Stimulated activated CD4-positive, alpha-beta T cell treated with anti-CD3 and anti-CD28 coated beads, Interleukin-1b, Interleukin-23, amount 100 ng/mL, for 4 hours (primary cell): ENCODE measurements at places on chromosomes 6 and 20.

- no peak for DNase-seq
These were observed 13.7 kb downstream of the TBXT start for GRCh38 chr6:166153966-166154365.

DNA sequence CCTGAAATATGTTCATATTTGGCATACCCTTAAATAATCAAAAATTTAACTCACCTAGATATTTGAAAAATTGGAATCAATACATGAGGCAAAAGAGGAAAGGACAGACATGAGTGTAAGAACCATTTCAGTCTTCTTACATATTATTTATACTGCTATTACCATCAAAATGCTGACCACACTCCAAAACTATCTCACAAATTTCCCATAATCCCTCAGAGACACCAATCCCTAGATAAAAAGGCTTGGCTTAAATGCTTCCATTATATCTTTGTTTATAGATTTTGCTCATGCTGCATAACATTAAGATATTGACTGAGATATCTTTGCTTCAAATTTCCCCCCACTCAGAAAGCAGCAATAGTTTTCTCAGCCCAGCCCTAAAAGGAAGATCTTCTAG, 11.7 kb upstream of the NT5DC1 start:
- DNase-seq = no peak

DNA sequence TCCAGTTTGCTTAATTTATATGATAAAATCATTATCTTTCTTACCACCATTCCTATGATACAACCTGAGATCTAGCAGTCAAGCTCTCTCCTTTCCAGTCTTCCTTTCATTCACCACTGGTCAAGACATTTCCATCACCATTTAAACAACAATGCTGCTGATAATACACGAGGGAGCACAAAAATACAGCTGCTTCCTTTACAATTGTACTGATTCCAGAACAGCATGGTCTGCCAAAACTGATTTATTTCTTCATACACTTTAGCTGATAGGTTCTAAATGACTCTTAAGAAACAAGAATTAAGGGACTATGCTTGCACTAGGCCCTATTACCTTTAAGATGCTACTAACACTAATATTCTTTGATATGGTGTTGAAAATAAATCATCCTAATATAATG, 65.0 kb downstream of the EPM2A start:
- no peak for DNase-seq

- no peak for DNase-seq
These were observed 139.3 kb upstream of the PHACTR1 start for GRCh38 chr6:12577124-12577850.

DNA sequence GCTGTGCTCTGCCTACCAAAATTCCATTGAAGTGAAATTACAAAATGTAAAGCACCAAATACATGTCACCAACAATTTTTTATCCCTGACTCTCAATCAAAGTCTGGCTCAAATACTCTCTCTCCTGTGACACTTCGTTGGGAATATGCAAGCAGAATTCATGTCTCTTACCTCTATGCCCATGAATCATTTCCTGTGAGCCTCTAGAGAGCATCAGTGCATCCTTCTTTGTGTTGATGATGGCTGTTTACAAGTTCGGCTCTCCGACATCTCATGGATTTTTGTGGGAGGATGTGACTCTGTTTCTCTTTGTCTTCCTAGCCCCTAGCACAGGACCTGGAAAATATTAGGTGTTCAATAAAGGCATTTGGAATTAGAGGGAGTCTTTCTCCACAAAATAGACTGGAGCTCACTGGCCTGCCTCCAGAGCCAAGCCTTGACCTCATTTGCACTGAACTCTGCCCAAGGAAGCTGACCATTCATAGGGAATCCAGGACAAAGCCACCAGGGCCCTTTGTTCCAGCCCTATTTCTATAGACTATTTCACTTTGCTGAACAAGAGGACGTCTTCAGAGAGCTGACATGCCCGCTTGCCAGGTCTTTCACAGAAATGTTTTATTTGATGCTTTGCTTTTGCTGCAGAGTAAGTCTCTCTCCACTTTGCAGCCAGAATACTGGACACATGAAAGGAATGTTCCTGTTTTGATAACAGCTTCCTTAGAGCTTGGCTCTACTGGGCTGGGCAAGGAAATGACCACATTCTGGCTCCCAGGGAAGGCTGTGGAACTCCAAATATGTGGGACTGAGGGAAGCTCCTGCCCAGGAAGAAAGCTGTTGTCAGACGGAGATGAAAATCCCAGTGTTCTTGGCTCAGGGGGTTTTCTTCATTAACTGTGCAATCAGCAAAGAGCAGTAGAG, 194.5 kb upstream of the CDYL start:
- DNase-seq = no peak

- no peak for DNase-seq
These were observed 88.4 kb upstream of the CCDC167 start for GRCh38 chr6:37587866-37588734.

- no peak for DNase-seq
These were observed 36.8 kb downstream of the PNLDC1 start for GRCh38 chr6:159836718-159837490.

- DNase-seq = no peak
These were observed 13.6 kb downstream of the CDC5L start for GRCh38 chr6:44401138-44401537.

GRCh38 chr6:93859971-93860370, 440.6 kb upstream of the EPHA7 start:
- no peak for DNase-seq

GRCh38 chr6:72524011-72524645, 97.7 kb upstream of the KCNQ5 start:
- no peak for DNase-seq

DNA sequence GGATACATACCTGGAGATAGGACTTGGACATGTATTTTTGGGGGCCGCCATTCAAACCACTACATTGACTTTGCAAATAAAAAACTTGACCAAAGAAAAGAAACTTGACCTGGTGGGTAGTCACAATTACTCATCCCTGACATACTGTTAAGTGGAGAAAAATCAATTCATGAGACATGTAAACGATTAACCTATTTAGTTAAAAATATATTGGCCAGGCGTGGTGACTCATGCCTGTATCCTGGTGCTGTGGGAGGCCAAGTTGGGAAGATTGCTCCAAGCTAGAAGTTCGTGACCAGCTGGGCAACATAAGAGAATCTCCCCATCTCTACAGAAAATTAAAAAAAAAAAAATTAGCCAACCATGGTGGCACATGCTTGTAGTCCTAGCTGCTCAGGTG, 2.5 kb upstream of the SRSF12 start:
- no peak for DNase-seq

GRCh38 chr6:26389349-26389894, 6.5 kb downstream of the BTN2A2 start:
- DNase-seq = no peak

DNA sequence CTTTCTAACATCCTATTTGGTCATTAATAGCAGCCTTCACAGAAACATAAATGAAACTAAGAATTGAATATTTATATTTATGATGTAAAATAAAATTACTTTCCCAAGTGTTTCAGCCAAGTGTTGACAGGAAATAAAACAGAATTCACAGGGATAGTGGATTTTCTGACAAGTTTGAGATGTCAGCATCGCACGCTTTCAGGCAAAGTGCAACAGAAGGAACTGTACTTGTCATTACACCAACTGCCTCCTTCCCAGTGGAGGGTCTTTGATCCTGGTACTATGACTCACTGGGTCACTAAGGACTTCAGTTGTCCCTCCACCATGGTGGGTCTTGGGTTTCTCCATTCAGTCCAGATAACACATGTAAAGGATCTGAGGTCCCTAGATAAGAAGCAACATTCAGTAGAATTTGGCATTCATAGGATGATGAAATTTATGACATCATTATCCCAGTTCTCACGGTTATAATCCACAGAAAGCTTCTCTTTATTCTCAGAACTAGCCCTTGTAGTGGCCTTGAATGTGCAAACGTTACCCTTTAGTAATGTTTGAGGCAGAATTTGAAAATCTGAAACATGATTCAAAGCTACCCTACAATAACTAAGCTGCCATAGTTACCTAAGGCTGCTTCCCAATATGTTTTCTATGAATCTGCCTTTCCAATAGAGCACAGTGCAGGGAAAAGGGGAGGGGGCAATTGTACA, 3.8 kb upstream of the TNFAIP3 start:
- no peak for DNase-seq

- no peak for DNase-seq
These were observed 60.5 kb downstream of the MTHFD1L start for GRCh38 chr6:150925976-150926375.

DNA sequence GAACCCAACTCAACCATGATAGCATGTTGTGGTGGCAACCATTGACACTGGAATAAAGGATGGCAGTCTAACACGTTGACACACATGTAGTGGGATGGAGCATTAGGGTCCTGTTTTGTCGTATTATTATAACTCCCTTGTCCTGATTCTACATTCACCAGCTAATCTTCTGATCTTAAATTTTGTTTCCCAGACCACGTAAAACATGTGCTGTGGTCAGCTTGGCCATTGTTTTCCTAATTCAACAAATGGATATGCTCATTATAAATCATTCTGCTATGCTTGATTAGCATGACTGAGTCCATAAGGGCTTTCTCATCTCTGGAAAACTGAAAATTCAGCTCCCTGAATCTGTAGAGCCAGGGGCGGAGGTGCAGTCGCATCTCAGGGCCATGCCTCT, 15.0 kb downstream of the MRAP2 start:
- DNase-seq = no peak

DNA sequence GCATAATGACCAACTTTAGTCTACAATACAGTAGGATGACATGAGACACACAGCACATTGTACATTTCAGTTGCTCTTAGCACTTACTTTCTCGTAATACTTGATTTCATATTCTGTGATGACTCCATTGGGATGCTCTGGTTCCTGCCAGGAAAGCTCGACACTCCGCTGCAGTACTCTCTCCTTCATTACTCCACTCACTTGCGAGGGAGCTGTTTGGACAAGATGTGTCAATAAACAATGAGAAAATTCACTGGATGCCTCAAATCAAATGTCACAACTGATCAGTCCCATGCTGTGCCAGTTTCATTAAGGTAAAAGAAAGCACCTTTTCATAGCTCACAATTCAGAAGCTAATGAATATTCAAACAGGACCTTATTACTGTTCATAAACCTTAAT, 147.1 kb downstream of the EPHA7 start:
- DNase-seq = no peak

GRCh38 chr6:66230591-66230990, 523.6 kb upstream of the EYS start:
- DNase-seq = no peak

- DNase-seq = no peak
These were observed 10.2 kb upstream of the DEFB113 start for GRCh38 chr6:49979584-49979983.

GRCh38 chr6:152749336-152749735, 1.3 kb upstream of the VIP start:
- DNase-seq = no peak

DNA sequence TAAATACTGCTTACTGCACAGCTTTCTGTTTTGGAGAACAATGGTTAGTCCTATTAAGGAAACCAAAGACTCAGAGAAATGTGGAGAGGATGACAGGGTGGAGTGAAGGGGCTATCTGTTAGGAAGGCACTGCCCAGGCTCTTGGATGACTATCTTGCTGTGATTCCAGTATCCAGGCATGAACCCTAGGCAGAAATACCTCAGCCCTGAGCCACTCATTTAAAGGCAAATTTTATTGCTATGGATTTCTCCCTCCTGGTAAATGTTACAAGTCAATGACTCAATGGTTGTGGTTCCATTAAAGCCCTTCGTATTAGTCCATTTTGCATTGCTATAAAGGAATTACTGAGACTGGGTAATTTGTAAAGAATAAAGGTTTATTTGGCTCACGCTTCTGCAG, 25.9 kb downstream of the ADGRF4 start:
- DNase-seq = no peak

DNA sequence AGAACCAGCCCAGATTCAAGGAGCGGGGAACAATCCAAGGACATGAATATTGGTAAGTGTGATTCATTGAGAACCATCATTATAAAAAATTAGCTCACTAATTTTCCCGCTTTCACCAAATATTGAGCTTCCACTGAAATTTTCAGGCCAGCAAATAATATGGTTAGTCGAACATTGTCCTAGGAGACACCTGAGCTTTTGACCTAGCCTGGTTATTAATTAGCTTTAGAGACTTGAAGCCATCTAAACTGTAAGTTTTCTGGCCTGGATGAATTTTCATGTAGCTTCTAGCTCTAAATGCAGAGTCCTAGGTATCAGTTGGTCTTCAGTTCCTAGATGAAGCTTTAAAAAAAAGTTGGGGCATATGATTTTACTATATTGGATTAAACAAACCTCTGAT, 17.1 kb upstream of the RALGAPA2 start:
- DNase-seq = no peak

DNA sequence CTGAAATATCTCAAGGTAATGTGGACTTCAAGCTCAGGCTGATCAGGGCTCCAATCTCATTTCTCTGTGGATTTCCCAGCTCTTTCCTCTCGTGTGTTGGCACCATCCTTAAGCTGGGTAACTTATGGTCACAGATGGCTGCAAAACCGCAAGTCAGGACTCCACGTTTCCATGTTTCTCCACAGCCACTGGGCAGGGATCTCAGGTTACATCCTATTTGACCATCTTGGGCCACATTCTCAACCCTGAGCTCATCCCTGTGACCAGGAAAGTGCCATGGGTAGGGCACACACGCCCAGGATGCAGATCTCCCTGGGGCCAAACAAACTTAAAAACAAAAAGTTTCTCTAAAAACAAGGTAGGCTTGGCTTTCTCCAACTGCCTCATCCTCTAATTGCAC, 15.4 kb downstream of the RPS6KA2 start:
- no peak for DNase-seq

GRCh38 chr6:136161950-136162349, 88.2 kb downstream of the MTFR2 start:
- DNase-seq = no peak

GRCh38 chr6:144265390-144265789, 19.7 kb upstream of the UTRN start:
- no peak for DNase-seq

GRCh38 chr6:24910961-24911725, 24.6 kb downstream of the RIPOR2 start:
- DNase-seq = peak; percentile 56

GRCh38 chr6:159984268-159984786, 15.4 kb downstream of the IGF2R start:
- DNase-seq = no peak

GRCh38 chr20:41138475-41139226, 1.3 kb downstream of the PLCG1 start:
- DNase-seq = no peak

DNA sequence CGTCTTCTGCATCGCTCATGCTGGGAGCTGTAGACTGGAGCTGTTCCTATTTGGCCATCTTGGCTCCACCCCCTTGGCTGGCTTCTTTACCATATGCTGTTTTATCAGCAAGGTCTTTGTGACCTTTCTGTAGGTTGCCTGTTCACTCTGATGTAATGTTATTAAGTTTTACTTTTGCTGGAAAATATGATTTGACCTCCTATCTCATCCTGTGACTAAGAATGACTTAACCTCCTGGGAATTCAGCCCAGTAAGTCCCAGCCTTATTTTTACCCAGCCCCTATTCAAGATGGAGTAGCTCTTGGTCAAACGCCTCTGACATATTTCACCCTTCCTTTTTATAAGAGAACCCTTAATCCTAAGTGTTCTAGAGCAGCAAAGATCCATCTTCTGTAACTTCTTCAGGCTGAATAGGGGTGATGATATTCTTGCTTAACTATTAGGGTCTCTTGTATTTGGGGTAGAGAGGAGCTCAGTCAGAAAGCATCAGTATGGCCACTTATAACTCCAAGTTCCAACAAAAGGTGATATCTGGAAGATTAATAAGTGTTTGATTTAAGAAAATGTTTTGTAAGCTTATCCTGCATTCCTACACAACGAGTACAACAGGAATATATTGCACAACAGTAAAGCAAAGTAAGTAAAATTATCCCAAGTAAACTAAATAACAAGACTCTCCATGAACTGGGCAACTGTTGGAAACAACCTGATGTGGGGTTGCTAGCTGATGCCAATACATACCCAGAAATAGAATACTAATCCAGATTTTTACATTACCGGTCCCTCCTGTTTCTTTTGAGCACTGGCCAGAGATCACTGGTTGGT, 23.1 kb upstream of the HMGN3 start:
- DNase-seq = no peak
